ENCODE measurements at places on chromosomes 6 and 20.

DNA sequence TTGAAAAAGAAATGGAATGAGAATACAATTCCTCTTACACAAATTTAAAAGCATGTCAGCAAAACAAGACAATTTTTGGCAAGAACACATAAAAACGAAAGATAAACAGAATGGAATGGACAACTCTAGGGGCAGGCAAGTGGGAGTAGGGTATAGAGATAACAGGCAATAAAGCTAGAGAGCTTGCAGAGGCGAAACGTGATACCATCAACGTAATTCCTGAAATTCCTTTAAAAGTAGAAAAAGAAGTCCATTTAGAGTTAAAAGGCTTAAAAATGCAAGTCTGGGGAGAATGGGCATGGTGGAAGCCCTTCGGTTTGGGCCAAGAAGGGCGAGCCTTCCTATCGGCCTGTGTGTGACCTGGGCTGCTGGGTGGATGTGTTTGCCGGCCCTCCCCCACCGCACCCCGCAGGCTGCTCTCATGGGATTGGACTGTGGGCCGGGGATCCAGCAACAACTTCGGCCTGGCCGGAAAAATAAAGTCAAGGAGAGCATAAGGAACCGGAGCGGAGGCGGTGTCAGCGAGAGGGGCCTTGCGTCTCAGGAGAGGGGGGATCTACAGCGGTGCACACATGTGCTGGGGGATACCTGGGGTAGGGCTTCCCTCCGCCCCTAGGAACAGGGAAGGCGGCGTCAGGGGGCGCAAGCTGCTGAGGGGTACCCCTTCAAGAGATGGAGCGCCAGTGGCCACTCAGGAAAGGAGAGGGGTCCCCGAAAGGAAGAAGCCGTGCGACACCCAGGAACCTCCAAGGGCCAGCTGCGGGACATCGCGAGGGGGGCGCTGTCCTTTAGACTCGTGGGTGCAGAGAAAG, 4.1 kb downstream of the TMEM239 start:
- no peak for DNase-seq

DNA sequence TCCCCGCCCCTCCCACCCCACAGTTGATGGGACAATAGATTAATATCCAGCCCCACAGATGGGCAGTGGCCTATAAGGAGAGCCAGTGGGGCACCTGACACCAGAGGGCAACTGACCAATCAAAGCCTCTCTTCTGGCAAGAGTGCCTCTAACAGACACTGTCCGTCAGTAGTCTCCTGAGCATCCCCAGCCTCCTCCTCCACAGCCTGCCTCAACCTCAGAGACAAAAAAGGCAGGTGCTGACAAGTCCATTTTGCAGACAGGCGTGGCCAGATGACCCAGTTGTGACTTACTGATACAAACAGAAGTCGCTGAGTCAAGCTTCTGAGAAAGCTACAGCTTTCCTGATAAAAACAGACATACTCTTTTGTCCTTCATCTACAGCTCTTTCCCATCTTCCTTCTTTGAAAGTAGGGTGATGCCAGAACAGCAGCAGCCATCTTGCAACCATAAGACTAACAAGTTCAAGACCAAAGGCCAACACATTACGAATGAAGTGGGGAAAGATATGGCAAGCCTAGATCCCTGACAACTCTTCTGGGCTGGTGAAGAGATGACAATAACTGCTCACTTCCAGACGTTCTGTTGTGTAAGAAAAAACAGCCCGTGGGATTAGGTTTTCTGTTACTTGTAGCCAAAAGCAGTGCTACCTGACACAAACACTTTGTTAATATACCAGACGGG, 12.3 kb downstream of the PPIL1 start:
- DNase-seq, result no peak

DNA sequence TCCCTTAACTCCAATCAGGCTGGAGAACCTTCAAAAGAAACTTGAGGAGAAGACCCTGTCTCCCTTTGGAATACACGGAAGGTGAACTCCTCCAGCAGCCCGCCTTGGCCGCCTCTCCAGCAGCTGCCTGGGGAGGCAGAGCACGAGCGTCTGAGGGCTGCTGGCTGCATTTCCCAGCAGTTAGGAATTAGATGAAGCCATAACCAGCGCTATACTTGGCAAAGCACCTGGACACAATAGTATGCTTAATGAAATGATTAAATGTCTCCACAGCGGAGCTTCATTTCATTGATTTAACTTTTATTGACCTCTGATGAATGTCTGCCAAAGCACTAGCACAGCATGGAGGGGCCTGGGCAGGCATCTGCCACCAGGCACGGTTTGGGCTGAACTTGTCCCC, 73.5 kb downstream of the TMEM242 start:
- no peak for DNase-seq

DNA sequence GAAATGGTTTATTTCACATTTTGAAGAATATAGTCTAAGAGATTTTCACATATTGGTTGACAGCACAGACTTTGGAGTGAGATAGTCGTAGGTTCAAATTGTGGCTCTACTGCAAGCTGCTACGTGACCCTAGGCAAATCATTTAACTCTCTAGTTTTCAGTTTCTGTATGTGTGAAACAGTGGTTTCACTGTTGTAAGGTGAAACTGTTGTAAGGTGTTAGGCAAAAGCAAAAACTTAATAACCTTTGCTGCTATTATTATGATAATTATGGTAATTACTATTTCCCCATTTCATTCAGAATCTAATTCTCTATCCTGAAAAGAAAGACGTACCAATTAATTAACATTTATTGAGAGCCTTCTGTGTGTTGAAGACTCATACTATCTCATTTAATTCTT, 144.2 kb downstream of the REV3L start:
- no peak for DNase-seq

- DNase-seq, result peak; percentile 12
Measured at GRCh38 chr6:168133687-168134559, 54.9 kb upstream of the FRMD1 start.

DNA sequence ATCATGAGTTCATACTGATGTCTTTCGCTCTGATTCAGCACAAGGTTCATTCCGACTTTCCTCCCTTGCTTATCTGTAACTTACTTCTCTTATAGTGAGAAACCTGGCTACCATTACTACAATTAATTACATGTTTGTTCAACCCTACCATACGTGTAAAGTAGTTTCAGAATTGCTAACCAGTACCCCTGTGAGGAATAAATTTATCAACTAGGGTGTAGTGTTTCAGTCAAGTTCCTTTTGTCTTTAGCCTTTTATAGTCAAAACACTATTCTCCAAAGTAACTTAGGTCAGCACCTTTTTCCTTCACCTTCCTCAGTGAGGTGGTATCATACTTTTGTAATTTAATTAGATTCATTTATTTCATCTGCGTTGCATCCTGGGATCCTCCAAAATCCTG, 64.9 kb downstream of the MAP3K4 start:
- DNase-seq, result no peak

DNA sequence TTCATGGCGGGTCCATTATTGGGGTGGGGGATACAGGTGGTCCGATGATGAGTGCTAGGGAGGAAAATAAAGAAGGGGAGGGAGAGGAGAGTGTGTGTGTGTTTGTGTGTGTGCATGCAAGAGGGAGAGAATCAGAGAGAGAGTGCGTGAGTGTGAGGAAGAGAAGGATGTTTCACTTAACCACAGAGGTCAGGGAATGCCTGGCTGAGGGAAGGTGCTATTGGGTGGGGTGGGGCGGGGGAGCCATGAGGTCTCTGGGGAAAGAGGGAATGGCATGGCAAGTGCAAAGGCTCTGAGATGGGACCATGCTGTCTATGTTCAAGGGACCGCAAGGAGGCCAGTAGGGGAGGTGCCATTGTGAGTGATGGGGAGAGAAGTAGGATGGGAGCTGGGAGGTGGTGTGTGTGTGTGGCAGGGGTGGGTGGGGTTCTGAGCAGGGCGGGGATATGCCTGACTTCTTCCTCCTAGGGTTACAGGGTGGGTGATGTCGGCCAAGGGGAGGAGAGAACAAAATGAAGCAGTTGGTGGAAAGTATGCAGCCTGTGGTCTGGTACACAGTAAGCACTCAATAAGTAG, 23.0 kb downstream of the CEBPB start:
- no peak for DNase-seq
